ENCODE measurements at places on chromosomes 4 and X. TPM values are rescaled to one million over a fixed set of nuclear protein-coding genes. Genes with fewer than 3 reads are reported as not detected.

Gene VSIG4
- polyA plus RNA-seq = not detected

GRCh38 chr4:48346594-48346993 is 5.3 kb downstream of the SLAIN2 start:
- no peak for DNase-seq

Gene ODAM
- not detected for polyA plus RNA-seq

DNA sequence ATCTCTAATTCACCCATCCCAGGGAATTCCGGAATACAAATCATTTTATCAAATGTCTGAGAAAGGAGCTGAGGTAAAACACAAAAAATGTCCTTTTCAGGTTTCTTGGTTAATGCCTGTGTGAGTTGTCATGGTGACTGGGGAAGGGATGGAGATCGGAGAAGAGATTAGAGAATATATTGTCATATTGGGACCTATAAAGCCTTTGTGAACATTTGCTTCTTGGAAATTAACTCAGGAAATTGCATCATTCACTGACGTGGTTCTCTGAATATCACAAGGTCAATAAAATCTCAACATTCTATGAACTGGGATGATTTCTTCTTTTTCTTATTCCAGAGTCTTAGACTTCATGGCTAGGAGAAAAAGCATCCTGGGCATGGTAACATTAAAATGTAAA is 174.8 kb upstream of the GLRA2 start:
- DNase-seq = no peak

DNA sequence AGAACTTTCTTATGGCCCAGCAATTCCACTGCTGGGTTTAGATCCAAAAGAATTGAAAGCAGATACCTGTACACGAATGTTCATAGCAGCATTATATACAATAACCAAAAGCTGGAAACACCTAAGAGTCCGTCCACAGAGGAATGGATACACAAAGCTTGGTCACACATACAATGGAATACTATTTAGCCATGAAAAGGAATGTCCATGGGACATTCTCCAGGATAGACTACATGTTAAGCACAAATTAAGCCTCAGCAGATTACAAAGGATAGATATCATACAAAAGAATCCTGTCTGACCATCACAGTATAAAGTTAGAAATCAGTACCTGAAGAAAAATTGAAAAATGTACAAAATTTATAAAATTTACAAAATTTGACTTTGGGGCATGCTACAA is 12.7 kb upstream of the MAEA start:
- DNase-seq = no peak

DNA sequence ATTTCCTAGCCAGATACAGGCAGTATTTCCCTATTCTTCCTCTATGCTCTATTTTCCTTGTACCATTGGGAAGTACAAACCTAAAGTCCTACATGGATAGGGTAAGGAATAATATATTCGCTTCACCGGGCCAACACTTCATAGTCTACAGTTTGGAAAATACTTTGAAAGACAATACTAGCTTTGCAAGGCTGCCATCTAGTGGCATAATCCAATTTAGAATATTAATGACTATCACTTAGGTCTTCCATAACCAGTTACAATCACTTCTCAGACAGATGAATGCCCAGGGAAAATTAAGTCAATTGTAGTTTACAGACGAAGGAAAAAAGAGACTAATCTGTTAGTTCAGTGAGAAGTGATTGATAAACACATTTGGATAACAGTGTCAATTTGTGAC is 141.0 kb upstream of the FAM47C start:
- DNase-seq = no peak

All from AG04450 (cell line).